A673 (cell line): ENCODE measurements at places on chromosomes 16 and 17. TPM values are rescaled to one million over a fixed set of nuclear protein-coding genes. Genes with fewer than 3 reads are reported as not detected.

The CLEC16A gene
- 21.3 and 23.4 TPM in 2 replicates for total RNA-seq

The MLYCD gene
- 2.0 and 2.5 TPM in 2 replicates for total RNA-seq

The CNTROB gene
- 72.3 and 79.9 TPM in 2 replicates for total RNA-seq

The SLC12A3 gene
- total RNA-seq = not detected in 2 replicates

The LGALS9B gene
- not detected in 2 replicates for total RNA-seq
